HL-60 (cell line): ENCODE measurements at places on chromosomes 4 and X.

DNA sequence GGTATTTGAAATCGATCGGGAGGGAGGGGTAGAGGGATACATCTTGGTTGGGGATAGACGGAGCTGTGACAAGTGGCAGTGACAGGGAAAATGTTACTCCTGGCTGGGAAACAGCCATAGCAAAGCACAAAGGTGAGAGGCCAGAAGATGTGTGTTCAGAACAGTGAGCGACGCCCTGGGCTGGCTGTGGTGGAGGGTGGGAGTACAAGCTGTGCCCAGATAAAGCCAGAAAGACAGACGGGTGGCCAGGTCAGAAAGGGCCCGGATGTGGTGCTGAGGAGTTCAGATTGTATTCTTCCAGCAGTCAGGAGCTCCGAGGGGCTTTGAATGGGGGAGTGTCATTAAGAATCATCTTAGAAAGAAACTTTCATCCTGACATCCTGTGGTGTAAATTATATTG is 27.9 kb downstream of the CCDC149 start:
- no peak for DNase-seq

DNA sequence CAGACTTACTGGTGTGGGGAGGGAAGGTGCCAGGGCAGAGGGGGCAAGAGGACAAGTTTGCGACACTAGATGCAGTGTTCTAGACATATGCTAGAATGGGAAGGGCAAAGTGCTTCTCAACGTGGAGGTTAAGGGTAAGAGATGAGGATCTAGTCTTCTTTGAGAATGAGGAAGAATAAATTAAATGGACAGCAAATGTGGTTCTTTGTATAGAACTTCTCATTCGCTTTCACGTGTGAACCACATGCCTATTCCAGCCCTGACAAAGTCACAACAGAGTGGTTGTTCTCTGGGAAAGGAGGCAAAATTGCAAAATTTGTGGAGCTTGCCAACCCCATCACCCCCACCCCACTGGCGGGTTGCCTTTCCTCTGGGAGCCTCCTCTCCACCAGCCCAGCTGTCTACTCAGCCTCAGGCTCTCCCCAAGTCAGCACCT is 1.5 kb upstream of the ANXA5 start:
- peak; percentile 25 for DNase-seq

DNA sequence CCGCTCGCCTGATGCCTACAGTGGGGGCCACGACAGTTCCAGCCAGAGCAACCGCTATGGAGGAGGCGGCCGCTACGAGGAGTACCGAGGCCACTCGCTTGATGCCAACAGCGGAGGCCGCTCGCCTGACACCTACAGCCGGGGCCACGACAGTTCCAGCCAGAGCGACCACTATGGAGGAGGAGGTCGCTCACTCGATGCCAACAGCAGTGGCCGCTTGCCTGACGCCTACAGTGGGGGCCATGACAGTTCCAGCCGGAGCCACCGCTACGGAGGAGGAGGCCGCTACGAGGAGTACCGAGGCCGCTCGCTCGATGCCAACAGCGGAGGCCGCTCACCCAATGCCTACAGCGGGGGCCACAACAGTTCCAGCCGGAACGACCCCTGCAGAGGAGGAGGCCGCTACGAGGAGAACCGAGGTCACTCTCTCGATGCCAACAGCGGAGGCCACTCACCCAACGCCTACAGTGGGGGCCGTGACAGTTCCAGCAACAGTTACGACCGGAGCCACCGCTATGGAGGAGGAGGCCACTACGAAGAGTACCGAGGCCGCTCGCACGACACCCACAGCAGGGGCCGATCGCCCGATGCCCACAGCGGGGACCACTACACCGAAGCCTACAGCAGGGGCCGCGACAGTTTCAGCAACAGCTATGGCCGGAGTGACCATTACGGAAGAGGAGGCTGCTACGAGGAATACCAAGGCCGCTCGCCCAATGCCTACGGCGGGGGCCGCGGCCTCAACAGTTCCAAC is 2.5 kb downstream of the RBMXL3 start:
- DNase-seq: no peak

- DNase-seq: no peak
Measured at GRCh38 chr4:47505666-47506065, 20.6 kb downstream of the ATP10D start.

- DNase-seq: no peak
Measured at GRCh38 chr4:24544208-24544988, 40.0 kb downstream of the DHX15 start.

GRCh38 chr4:69877453-69877852 is 17.5 kb upstream of the SULT1E1 start:
- DNase-seq: no peak

DNA sequence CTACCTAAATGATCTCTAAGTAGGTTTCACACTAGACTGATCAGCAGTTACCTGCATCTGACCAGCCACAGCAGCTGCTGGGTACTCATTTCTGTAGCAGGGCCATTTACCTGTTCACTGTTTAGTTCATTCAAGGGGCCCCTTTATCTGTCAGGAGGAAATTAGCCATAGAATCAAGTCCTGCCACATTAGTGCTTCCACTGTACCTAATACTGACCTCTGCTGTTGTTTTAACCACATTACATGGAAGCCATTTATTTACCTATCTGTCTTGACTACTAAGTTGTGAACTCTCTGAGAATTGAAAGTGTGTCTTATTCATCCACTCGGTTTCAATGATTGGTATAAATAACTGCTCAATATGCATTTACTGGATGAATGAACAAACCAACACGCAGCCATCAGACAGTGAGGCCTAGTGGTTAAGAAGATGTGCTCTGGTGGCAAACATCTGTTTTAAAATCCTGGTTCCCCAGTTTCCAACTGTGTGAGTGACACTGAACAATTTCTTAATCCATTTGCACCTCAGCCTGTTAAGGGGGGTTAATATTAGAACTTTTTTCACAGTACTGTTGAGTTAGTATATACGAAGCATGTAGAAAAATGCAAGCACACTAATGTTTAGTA is 30.0 kb upstream of the ANXA5 start:
- peak; percentile 26 for DNase-seq

GRCh38 chr4:6953751-6954380 is 44.2 kb downstream of the TBC1D14 start:
- DNase-seq: no peak

- no peak for DNase-seq
Measured at GRCh38 chr4:477686-478085, 21.3 kb downstream of the ZNF721 start.

GRCh38 chr4:184647266-184648053 is 1.8 kb downstream of the CASP3 start:
- no peak for DNase-seq

- no peak for DNase-seq
Measured at GRCh38 chrX:78838709-78839108, 91.2 kb downstream of the LPAR4 start.

- no peak for DNase-seq
Measured at GRCh38 chr4:23972187-23972586, 82.3 kb upstream of the PPARGC1A start.

GRCh38 chr4:71445811-71446210 is 107.0 kb downstream of the SLC4A4 start:
- no peak for DNase-seq

DNA sequence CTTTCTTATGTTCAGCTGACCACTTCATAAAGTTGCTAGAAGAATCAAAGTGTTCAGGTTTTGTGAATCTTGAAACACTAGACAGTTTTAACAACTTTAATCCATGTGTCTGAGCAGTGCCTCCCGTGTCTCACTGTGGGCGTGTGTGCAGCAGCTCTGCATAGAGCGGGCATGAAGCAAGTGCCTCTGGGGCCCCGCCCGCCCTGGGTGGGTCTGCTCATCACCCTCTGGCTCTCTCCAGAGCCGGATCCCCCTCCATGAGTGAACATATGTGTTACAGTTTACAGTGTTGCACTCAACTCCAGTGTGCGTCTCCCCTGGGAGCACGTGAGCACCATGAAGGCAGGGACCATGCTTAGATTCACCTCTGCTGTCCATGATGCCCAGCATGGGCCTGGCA is 37.6 kb upstream of the CRMP1 start:
- DNase-seq: no peak

DNA sequence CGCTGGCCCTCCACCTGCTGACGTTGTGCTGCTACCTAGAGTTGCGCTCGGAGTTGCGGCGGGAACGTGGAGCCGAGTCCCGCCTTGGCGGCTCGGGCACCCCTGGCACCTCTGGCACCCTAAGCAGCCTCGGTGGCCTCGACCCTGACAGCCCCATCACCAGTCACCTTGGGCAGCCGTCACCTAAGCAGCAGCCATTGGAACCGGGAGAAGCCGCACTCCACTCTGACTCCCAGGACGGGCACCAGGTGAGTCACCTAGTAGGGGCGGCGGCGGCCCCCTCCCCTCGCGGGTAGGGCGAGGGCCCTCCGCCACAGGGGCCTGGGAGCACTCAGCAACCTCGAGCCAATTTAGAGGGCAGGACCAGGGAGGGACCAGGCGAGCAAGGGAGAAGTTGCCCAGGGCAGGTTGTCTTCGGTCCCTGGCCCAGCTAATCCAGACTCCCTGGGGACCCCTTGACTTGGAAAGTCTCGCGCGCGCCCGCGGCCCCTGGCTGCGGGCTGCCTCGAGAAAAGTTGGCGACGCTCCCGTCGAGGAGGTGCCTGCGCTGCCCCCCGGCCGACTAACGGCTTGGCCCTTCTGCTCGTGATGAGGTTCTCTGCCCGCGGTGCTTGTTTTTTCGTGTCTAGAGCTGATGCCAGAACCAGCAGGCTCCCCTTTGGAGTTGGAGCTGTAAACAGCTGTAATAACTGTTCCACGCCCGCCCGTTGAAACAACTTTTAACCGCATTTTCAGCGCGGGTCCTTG is 717 bp downstream of the EDA start:
- DNase-seq: no peak

DNA sequence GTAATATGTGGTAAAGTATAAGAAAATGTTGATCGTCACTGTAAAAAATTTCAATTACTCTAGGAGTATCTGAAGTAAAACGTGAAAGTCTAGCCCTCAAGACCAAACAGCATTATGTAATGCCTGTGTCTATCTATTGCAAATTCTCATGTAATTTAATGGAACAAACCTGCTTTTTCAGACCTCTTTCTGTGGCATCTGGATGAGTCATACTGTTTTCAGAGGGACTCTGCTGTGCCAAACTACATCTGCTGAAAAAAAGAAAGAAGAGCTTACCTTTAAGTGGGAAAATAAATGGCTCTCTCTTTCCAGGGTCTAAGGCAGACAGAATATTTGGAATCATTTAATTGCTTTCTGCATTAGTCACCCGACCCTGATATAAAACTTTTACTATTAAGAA is 89.8 kb upstream of the ARMCX2 start:
- no peak for DNase-seq

GRCh38 chr4:37082912-37083311 is 161.6 kb upstream of the NWD2 start:
- no peak for DNase-seq

DNA sequence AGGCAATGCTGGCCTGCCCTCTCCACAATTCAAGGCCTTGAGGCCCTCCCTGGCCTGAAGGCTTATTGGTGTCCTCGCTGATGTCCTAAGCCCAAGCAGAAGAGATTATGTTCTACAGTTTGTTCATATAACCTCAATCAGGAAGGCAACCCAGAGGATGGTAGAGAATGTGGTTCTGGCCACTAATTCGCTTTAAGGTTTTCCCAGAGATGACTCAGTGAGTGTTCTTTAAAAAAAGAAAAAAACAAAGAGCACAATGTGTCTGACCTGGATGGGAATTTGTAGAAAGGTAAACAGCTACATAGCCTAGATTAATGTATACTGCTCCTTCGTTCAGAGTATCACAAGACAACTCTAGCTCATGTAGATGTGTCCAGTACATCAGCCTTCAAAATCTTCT is 66.0 kb downstream of the MANBA start:
- DNase-seq: no peak

GRCh38 chrX:146090732-146091131 is 273.1 kb downstream of the SLITRK2 start:
- no peak for DNase-seq

DNA sequence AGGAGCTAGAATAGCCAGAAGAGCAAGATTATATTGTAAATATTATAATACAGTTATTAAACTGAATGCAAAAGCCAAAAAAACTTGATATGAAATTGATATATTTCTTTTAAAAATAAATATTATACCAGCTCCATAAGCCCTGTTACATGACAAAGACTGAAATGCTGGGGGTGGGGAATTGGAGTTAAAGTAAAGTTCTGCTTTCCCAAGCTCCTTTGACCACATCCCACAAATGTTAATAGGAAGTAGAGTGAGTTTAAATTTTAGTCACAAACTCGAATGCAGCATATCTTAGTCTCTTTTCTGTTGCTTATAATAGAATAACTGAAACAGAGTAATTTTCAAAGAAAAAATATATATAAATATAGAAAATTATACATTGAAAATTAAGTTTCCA is 46.9 kb upstream of the NFKB1 start:
- peak; percentile 47 for DNase-seq

GRCh38 chrX:51837451-51837850 is 56.0 kb upstream of the MAGED1 start:
- no peak for DNase-seq

DNA sequence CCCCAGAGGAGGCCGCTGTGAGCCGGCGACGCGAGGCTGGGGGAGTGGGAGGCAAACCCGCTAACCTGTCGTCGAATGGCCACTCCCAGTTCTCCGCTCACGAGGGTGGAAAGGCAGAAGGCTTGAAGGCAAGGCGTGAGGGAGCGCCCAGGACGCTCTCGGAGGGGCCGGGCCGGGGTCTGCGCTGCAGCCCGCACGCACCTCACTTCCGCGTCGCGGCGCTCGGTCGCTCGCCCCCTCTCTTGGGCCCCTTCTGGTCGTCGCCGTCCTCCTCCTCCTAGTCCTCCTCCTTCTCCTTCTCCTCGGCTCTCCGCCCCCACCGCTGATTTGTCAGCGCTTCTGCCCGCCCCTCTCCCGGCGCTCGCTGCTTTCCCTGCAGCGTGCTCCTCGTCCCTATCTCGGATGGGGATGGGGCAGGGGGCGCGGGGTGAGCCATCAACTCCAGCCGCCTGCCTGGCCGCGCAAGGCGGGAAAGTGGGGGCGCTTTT is at the start of gene SNCA:
SNCA (minus strand) TSS at position 265 of the 488 bp plus-strand sequence. CDS start 1,494 bp downstream, outside the sequence.
- DNase-seq: no peak

DNA sequence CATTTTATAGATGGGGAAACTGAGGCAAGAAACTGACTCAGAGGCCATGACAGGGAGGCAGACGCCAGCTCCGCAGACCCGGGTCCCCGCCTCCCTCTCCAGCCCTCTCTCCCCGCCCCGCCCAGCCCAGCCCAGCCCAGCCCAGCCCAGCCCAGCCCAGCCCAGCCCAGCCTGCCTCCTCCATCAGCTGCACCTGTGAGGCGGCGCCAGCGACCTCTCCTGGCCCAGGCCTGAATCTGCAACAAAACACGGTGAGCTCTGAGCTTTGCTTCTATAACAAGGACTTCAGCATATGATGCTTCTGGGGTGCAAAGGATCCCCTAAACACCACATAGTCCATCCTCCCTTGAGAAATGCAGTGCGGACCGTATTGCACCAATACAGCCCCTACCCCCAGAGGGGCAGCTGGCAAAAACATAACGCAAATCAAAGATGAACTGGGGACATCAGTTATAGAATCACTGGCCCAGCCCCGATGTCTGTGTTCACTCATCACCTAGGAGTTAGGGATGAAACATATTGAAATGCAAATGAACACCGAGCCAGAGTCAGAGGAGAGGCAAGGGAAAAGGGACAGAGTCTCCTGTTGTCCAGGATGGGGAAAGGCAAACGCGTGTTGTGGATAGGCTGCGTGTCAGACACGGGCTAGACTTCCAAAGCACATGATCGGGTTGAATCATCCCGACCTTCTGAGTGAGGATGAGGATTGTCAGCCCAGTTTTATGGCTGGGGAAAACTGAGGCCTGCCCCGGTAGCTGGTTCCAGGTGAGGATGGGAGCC is 216.1 kb upstream of the PSAPL1 start:
- DNase-seq: no peak
